ENCODE measurements at places on chromosomes 2 and 18.

- peak; percentile 85 for DNase-seq
Observed at GRCh38 chr2:48249631-48250473, 280.1 kb upstream of the STON1 start.

DNA sequence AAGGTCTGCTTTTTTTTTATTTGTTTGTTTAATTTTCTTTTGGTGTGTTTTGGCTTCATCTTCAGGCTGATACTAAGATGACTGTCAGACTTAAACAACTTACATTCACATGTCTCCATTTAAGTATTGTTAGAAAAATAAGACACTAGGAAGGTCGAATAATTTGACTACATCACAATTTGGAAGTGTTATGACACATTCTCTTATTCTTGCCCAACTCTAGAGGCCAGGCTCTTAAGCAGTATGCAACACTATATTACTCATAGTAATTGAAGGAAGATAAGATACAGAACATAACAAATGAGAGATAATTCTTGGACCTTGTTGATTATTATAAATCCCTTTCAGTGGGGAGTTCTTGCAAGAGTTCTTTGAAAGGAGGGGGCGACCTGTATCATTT lies 295.3 kb upstream of the COL3A1 start:
- no peak for DNase-seq

DNA sequence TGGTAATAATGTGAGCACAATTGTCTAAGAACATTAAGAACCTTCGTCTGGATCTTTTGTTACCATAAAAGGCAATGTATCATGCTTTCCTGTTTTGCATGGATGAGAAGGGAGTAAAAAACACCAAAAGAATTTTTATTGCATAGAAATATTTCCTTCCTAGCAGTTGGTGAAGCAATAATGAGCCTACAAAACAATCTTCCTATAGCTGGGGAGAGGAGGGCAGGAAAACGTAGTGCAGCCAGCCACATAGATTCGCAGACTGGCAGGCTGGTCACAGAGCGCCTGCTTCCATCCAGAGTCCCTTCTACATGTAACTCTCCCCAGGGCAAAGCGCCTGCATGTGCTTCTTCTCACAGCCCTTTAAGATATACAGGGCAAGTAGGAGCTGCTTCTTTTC lies 190.4 kb downstream of the BABAM2 start:
- no peak for DNase-seq

DNA sequence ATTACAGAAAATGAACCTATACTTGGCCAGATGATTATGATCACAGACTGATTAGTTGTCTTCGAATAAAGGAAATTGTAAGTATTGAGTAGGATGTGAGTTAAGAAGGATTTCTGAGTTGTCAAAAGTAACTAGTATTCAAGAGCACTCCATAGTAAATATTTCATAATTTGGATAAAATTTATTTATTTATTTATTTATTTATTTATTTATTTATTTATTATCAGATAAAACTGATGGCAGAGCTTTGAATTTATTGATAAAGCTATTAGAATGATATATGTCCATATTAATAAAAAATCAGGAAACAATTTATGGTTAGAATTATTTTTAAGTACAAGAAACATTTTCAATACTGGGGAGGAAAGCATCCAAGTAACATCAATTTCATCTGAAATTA lies 1634.1 kb downstream of the LRP1B start:
- DNase-seq, result no peak

- no peak for DNase-seq
Observed at GRCh38 chr2:204187229-204188083, 250.9 kb downstream of the ICOS start.

GRCh38 chr2:2107141-2107540 lies 223.9 kb downstream of the MYT1L start:
- peak; percentile 74 for DNase-seq

GRCh38 chr2:216071111-216071851 lies 10.3 kb downstream of the PECR start:
- DNase-seq, result no peak

DNA sequence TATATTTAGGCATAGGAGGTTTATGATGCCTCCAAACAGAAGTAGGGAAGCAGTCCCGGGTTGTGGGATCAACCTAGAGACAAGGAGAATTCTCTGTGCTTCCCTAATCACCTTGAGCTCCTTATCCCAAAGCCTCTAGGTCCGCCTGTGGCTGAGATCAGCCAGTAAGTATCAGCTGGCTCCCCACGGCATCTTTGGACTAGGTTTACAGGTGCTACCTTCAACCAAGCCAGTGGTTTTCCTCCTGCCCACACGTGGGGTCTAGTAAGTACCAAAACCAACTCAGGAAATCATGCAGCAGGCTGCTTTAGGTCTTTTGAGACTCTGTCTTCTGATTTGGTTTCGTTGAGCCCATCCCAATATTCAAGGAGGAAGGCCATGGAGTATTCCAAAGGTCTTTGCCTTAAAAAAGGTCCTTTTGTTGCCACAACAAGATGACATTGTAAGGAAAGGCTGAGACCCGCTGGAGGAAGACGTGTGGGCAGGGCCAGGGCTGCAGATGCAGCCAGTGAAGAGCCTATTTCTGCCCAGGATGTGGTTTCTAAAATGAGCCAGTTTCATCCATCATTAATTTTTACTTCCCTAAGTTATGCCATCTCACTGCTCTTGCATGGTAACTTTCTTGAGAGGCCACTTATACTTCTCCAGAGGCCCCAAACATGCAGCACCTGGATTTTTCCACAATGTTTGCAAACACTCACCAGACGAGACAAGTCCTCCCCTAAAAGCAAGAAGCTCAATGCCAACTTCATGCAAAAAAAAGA lies 248.7 kb downstream of the RNF152 start:
- no peak for DNase-seq

- DNase-seq, result no peak
Observed at GRCh38 chr18:78739882-78740677, 239.5 kb upstream of the SALL3 start.

DNA sequence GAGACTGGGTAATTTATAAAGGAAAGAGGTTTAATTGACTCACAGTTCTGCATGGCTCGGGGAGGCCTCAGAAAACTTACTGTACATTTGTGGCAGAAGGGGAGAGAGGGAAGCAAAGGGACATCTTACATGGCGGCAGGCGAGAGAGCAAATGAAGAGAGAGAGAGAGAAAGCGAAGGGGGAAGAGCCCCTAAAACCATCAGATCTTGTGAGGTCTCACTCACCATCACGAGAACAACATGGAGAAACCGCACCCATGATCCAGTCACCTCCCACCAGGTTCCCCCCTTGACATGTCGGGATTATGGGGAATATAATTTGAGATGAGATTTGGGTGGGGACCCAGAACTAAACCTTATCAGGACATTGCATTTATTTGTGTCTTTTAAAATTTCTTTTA lies 75.9 kb downstream of the ACSL3 start:
- DNase-seq, result no peak

DNA sequence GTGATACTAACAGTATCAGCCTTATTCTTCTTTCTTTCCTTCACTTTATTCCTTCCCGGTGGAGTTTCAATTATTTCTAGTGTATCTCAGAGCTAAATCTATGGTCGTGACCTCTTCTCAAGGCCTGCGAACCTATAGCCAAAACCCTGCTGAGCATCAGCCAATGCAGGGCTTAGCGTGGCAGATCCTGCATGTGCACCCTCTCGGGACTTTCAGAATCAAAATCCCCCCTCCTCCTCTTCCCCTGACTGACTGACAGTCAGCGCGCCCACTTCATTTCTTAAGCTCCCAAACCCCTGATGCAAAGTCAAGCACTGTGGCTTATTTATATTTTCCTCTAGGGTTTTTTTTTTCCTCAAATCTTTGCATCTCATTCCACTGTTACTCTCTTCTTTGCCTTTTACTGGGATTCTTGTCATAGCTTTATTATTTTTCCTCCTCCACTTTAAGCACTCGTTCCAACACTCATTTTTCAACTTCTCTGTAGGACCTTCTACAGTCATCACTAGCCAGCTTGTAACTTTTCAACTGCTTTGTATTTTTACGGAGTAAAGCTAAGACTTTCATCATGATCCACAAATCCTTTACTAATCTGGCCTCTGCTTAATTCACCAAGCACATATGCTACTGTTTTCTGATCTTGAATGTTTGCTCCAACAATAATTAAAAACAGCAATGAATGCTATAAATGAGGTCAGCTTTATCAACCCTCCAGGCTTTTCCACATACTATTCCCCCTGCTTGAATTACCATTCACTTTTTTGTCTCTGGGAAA lies 896.5 kb upstream of the PIK3C3 start:
- no peak for DNase-seq

DNA sequence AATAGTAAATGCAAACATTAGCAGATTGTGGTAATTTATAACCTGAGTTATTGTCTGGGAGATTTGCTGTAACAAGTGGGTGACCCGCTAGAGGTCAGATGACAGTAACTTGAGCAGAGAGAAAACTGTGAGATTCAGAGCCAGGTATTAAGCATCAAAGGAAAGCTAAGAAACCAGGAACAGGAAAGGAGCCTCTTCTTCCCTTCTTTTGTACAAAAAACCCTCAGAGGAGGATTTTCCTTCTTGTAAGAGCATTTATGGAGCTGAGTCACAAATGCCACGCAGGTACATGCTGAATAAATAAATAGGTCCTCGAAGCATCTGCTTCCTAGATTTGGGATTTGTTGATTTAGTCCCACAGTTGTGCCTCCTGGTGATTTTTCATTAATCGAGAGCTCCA lies 146.5 kb downstream of the SH3BP4 start:
- peak; percentile 46 for DNase-seq

DNA sequence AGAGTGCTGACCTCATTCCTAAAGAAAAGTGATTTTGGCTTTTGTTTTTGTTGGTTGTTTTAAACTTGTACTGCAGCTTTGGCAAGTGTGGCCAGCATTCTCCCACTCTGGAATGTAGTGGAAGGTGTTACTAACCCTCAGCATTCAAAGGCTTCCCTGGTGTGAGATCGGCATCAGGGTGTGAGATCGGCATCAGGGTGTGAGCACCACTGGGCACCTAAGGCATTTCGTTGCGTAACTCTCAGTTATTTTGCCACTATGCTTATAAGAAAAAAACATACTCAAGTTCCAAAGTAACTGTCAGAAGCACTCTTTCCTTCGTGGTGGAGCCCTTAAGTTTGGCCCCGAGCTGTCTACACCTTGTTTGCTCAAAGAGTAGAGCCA lies 1.7 kb downstream of the CYBRD1 start:
- DNase-seq, result no peak

GRCh38 chr2:173831312-173832229 lies 133.6 kb downstream of the SP3 start:
- no peak for DNase-seq

GRCh38 chr2:132400169-132400900 lies 16.3 kb upstream of the GPR39 start:
- no peak for DNase-seq

GRCh38 chr2:6071519-6071918 lies 379.3 kb downstream of the SOX11 start:
- no peak for DNase-seq

GRCh38 chr18:47100212-47100831 lies 50.0 kb downstream of the HDHD2 start:
- peak; percentile 48 for DNase-seq

DNA sequence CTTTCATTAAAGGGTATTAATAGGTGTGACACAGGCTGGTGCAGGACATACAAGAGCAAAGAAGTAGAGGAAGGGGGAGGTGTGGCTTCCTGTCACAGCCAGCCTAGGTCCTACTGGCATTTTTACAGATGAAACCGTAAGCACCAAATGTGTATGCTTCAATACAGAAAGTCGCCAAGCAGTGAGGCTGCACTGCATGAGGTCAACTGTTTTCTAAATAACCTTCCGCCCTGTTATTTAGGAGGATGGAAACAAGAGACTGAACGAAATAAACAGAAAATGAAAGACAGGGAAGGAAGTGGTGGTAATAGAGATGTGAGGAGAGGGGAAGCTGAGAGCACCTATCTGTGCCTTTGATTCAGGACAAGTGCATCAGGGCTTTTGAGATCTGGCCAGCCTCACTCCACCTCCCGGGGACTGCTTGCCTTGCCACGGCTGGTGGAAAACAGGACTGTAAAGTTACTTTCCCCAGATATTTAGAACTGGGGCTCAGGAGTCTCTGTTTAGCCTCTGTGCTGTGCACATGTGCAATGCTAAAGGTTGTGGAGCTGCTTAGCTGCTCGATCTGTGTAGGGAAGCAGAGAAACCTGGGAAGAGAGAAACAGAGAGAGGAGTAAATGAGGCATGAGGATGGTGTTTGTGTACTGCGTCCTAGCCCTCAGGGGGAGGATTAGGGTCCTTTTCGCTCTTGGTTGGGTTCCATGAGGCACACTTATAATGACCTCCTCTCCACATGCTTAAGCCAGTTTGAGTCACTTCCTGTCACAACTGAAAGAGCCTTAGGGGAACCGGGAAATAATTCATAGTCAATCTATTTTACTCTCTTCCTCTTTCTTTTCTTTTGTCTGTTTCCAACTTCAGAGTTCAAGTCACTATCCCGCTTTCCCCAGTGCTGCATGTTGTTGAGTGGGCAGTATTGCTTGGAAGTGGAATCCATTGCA lies 62.3 kb upstream of the BOD1L2 start:
- DNase-seq, result no peak

GRCh38 chr2:223032187-223033142 lies 19.5 kb upstream of the KCNE4 start:
- DNase-seq, result no peak

DNA sequence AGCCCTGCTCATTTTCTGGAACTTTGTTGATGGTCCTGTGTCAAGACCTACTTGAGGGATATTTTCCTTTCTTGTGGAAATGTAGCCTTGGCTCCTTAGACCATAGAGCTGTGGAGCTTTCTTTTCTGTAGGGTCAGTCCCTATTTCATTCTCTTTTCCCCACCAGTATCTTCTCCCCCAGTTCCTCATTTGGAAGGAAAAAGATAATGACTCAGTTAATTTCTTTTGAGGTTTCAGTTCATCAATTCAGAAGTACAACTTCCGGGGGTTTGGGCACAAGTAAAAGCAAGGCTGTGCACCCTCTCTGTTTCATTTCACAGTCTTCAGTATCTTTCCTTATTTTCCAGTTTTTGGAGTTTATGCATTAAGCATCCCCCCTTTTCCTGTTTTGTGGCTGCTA lies 70.7 kb downstream of the CDC42EP3 start:
- DNase-seq, result no peak

DNA sequence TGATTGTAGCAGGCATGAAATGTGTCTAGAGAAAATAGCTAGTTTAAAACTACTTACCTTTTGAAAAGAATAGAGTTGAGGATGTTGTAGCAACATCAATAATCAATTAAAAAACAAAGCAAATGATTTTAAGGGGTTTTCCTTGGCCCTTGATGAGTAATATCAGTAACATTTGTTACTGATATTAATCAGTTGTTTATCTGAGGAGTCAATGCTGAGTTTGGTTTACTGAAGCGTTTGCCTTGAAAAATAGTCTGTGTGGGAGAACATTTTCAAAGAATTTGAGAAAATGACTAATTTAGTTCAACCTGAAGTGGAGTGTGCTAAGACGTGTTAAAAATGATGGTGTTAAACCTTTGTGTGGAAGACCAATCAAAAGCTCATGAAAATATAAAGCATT lies 9.3 kb downstream of the PTH2R start:
- DNase-seq, result no peak

DNA sequence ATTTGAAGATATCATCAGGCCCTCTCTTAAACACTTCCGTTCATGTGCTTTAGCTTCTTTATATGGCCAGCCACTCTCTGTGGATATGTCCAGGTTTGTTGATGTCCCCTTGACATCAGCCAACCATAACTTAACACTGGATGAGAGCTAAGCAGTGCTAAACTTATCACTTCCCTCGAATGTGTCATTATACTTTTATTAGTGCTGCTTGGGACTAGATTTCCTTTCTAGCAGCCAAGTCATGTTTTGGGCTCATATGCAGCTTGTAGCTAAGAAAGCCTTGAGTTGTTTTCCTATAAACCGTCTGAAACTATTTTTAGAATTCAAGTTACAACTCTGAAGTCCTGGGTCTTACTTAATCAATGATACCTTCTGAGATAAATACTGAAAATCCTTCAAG lies 144.8 kb upstream of the TNP1 start:
- DNase-seq, result no peak

- no peak for DNase-seq
Observed at GRCh38 chr2:201908901-201909300, 102.6 kb downstream of the CDK15 start.

Measured in NCI-H524 (cell line).